ENCODE measurements at places on chromosomes 7 and 10. TPM values are rescaled to one million over a fixed set of nuclear protein-coding genes. Genes with fewer than 3 reads are reported as not detected.

Gene AGR2
- polyA plus RNA-seq: not detected

Gene PRSS37
- polyA plus RNA-seq: not detected

Gene TSPAN15
- not detected for polyA plus RNA-seq

Gene SCIN
- not detected for polyA plus RNA-seq

Gene CYP2C19
- polyA plus RNA-seq: not detected

- DNase-seq: no peak
- peaks cover 6% of the 10 kb centered on the region for H3K36me3 ChIP-seq
- H3K27me3 ChIP-seq: no peaks in the 10 kb centered on the region
- peaks cover 8% of the 10 kb centered on the region for H3K4me1 ChIP-seq
- no peak overlapping the region for H3K4me3 ChIP-seq
Measured at GRCh38 chr7:130894146-130894908, 160.3 kb upstream of the KLF14 start.

GRCh38 chr10:19922236-19922963, 106.2 kb downstream of the PLXDC2 start:
- peaks cover 12% of the 10 kb centered on the region for H3K4me1 ChIP-seq
- DNase-seq: no peak
- no peak overlapping the region for H3K4me3 ChIP-seq
- H3K27ac ChIP-seq: no peak overlapping the region
- no peaks in the 10 kb centered on the region for H3K27me3 ChIP-seq
- H3K36me3 ChIP-seq: no peaks in the 10 kb centered on the region

DNA sequence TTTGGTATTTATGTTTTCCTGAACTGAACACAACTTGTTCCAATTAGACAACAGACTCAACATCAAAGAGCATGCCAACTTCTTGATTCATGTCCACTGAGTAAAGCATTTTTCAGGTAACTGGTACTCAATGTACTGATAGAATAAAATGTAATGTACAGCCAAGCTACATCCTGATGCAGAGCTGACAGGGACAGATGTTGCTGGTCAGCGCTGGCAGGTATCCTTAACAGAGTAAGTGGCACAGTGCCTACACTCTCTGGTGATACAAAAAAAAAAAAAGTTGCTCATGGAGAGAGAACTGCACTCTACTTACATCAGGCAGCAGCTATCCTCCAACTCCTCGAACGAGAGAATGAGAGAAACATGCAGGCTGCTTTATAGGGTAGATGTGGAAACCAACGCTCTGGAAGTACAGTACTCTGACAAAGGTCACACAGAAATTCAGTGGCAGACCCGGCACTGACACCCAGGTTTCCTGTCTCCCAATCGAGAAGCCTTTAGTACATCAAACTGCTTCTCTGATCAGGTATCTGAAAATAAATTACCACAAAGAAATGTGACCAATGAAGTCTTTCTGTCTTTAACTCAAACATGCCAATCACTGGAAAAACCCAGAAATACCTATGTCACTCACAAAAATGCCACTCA, 4.6 kb downstream of the ITGB1 start:
- H3K4me3 ChIP-seq: no peak overlapping the region
- no peaks in the 10 kb centered on the region for H3K27me3 ChIP-seq
- H3K27ac ChIP-seq: no peak overlapping the region
- no peaks in the 10 kb centered on the region for H3K36me3 ChIP-seq

- no peaks in the 10 kb centered on the region for H3K4me1 ChIP-seq
- no peak overlapping the region for H3K27ac ChIP-seq
- DNase-seq: peak; percentile 10
- no peaks in the 10 kb centered on the region for H3K36me3 ChIP-seq
Measured at GRCh38 chr10:98460837-98461499, 14.2 kb upstream of the HPS1 start.

GRCh38 chr10:31977440-31978155, 49.0 kb upstream of the ARHGAP12 start:
- no peaks in the 10 kb centered on the region for H3K36me3 ChIP-seq
- peak; percentile 92 for DNase-seq
- H3K4me3 ChIP-seq: no peak overlapping the region
- peaks cover 5% of the 10 kb centered on the region for H3K27me3 ChIP-seq
- H3K27ac ChIP-seq: peak overlapping the region; percentile 90
- H3K4me1 ChIP-seq: peaks cover 44% of the 10 kb centered on the region

GRCh38 chr7:127619681-127620405, 1.9 kb upstream of the PAX4 start:
- H3K36me3 ChIP-seq: no peaks in the 10 kb centered on the region
- H3K4me1 ChIP-seq: no peaks in the 10 kb centered on the region
- no peak for DNase-seq
- peaks cover 17% of the 10 kb centered on the region for H3K27me3 ChIP-seq
- no peak overlapping the region for H3K4me3 ChIP-seq

- no peaks in the 10 kb centered on the region for H3K27me3 ChIP-seq
- no peak overlapping the region for H3K27ac ChIP-seq
- H3K36me3 ChIP-seq: no peaks in the 10 kb centered on the region
- H3K4me3 ChIP-seq: no peak overlapping the region
Measured at GRCh38 chr10:54284526-54285193, 516.4 kb downstream of the PCDH15 start.

DNA sequence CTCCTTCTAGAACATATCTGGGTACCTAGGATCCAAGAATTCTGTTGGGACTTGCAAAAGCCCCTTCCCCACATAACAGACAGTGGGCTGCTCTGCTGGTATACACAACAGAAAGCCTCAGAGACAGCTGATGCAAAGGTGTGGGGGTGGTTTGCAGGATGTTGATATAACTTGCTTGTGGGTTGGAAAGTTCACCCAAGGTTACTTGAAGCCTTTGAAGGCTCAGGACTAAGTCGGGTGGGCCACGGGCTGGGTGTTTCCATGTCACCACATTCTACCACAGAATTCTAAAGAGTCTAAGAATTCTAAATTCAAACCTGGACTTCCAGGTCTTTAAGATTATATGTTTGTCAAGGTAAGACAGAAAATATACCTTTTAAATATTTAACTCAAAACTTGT, 7.4 kb upstream of the NRCAM start:
- no peaks in the 10 kb centered on the region for H3K36me3 ChIP-seq
- H3K4me3 ChIP-seq: no peak overlapping the region
- no peak overlapping the region for H3K27ac ChIP-seq
- peaks cover 16% of the 10 kb centered on the region for H3K27me3 ChIP-seq

DNA sequence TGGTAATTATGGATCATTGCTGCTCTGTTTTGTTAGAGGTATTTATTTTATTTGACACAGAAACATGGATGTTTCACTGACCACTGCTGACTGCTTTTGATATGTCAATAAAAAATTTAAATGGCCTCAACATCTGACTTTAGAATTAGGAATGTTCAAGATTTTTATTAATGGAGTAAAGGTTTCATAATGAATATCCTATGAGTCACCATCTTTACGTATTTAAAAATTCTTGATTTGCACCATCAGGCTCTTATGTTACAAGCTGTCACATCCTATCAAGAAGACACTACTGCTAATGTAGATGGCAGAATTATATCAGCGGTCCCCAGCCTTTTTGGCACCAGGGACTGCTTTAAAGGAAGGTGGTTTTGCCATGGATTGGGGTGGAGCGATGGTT, 578.7 kb upstream of the NRP1 start:
- H3K4me1 ChIP-seq: no peaks in the 10 kb centered on the region
- no peaks in the 10 kb centered on the region for H3K36me3 ChIP-seq

DNA sequence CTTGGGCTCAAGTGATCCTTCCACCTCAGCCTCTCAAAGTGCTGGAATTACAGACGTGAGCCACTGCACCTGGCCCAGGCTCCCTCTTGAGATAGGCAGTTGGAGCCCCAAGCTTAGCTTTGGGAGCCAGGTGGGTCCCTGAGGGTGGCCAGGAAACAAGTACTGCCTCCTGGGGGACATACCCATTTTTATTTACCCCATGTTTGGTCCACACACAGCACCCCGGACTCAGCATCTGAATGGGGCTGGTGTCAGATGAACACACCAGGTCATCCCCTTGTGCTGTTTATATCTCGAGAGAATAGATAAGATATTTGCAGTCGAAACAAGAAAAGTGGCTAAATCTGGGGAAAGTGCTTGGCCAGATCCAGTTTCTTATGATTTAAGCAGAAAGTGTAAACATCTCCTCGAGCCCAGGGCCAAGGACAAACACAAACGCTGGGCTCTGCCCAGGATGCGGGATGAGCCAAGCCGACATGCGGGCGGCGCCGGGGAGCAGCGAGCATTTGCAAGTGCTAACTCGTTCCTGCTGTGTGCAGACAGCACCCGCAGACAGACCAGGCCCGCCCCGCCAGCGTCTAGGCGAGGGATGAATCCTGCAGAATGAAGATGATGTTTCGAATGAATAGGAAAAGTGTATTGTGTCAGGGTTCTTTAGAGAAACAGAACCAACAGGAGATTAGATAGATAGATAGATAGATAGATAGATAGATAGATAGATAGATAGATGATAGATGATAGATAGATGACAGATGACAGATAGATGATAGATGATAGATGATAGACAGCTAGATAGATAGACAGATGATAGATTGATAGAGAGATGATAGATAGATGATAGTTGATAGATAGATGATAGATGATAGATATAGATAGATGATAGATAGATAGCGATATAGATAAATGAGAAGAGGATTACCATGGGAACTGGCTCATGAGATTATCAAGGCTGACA, 44.4 kb upstream of the OCM2 start:
- H3K4me1 ChIP-seq: no peaks in the 10 kb centered on the region
- H3K36me3 ChIP-seq: no peaks in the 10 kb centered on the region
- DNase-seq: no peak
- no peak overlapping the region for H3K4me3 ChIP-seq
- H3K27me3 ChIP-seq: no peaks in the 10 kb centered on the region

- H3K27me3 ChIP-seq: peaks cover 10% of the 10 kb centered on the region
- no peaks in the 10 kb centered on the region for H3K36me3 ChIP-seq
- no peak for DNase-seq
- H3K27ac ChIP-seq: no peak overlapping the region
Measured at GRCh38 chr10:121036431-121036830, 185.3 kb downstream of the WDR11 start.

DNA sequence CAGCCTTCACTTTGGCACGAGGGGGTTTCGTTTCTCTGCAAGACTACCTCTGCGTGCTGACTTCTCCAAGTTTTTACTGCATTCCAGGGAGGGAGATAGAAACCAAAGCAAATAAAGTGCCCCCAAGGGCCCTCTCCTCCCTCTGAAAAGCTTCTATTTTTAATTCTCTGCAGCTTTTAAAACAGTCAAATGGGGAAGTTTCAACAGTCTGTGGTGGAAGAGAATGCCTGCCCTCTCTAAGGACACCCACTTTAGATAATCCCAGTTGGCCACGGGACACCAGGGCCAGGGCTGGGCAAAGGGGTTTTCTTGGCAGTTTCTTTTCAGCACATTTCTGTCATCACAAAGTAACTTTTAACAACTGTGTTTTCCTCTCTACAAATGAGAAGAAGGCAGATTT, 386.7 kb upstream of the NPVF start:
- no peak overlapping the region for H3K27ac ChIP-seq
- H3K4me1 ChIP-seq: peaks cover 18% of the 10 kb centered on the region
- H3K4me3 ChIP-seq: no peak overlapping the region
- H3K27me3 ChIP-seq: no peaks in the 10 kb centered on the region
- DNase-seq: no peak
- no peaks in the 10 kb centered on the region for H3K36me3 ChIP-seq

DNA sequence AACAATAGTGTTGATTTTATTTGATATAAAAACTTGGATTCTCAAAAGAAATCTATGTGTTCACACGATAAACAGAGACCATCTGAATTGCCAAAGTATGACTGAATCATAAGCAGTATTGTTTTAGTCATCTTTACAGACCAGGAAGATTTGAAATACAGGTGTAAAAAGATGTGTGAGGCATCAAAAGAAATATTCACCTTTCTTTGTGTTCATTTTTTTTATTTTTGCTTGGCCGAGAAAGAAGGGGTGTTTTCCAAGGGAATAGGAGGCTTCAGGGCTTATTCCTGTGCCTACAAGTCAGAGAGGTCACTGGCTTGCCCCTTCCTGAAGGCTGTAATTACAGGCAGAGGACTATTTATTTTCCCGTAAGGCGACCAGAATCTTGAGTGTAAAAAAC, 37.3 kb downstream of the MET start:
- no peaks in the 10 kb centered on the region for H3K36me3 ChIP-seq
- H3K27ac ChIP-seq: no peak overlapping the region
- no peaks in the 10 kb centered on the region for H3K4me1 ChIP-seq

DNA sequence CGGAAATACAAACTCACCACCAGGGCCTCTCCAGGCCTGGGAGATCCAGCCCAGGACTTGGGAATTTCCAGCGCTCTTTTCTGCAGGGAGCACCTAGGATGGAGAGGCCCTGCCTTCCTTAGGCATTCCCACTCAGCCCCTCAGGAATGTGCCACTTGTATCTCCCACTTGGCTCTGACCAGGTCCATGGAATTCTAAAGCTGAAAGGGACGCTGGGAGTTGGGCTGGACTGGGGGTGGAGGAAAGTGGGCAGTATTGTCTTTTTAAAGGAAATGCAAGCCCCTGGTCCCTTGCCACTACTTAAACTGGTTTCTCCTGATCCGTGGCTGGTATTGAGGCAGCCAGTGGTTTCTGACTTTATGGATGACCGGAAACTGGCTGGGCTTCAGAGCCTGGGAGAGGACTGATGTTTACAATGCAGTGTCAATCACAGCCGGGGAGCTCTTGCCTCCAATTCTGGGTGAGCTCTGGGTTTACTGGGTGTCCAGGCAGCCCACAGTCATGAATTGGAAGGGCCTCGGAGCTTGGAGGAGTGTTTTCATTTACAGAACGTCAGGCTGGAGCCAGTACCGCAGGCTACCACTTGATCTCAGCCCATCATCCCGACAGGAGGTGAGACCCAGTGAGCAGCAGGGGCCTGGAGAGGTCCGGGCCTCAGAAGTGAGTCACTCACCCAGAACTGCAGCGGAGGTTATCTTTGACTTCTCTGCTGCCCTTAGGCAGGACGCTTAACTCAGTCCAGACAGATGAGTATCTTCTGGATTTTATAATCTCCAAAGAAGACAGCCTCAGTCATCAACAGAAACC, 27.3 kb downstream of the AGAP3 start:
- no peak for DNase-seq
- H3K4me3 ChIP-seq: no peak overlapping the region
- H3K27me3 ChIP-seq: peaks cover 21% of the 10 kb centered on the region
- peaks cover 6% of the 10 kb centered on the region for H3K36me3 ChIP-seq
- no peak overlapping the region for H3K27ac ChIP-seq

DNA sequence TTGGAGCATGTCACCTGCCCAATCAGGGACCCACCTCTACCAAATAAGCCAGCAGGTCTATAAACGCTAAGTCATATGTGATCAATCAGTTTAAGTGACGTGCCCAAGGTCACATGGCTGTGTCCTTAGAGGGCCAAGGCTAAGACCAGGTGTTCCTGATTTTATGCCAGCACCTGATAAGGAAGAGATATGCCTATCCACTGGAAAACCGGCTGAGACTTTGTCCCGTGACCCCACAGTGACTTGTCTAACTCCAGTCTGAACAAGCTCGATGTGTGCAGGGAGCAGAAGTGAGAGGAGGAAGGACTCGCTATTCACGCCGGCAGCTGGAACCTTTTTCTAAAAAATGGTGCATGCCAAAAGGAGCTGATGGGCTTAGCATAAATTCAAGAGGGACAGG, 57.0 kb downstream of the PRKAG2 start:
- no peak overlapping the region for H3K4me3 ChIP-seq
- peaks cover 42% of the 10 kb centered on the region for H3K36me3 ChIP-seq
- H3K4me1 ChIP-seq: no peaks in the 10 kb centered on the region
- H3K27ac ChIP-seq: no peak overlapping the region

Measured in CD14-positive monocyte (primary cell).